ENCODE measurements at places on chromosomes 5 and 9.
A peak's percentile ranks its signal among the peaks of the same experiment; 100 is the strongest.

DNA sequence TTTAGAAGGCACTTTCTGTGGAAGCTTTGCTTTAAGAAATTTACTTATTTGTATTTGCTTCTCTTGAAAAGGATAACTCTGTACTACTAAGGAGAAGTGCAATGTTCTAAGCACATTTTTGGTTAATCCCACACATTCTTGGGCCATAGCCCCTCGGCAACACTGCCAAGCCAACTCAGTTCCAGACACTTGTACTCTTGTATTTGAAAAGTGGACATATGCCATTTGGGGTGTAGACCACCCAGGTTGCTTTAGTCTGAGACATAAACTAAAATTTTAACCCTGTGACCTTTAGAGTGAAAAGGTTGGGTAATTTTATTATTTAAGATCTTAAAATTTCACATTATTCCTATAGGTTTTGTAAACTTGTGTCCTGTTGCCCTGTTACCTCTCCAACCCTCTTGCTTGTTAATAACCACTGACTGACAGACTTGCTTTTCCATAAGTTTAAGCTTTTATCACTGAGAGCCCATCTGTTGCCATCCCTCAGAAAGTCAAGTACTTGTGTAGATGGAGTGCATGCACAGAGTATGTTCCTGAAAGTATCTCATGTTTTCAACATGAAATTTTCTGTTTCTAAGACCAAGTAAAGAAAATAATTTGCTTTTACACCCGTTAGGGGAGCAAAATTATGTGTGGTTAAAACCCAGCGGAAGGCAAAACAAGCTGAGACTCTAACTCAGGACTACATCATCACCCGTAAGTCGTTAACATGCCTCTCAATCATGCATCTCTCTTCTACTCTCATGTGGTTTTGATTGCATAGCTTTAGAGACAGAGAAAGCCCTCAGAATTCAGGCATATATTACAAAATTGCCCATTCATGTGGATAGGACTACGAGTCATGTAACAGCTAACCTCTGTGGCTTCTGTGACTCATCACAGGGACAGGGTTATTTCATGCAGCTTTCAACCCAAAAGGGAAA lies 117.3 kb downstream of the GDNF start:
- DNase-seq, result no peak

DNA sequence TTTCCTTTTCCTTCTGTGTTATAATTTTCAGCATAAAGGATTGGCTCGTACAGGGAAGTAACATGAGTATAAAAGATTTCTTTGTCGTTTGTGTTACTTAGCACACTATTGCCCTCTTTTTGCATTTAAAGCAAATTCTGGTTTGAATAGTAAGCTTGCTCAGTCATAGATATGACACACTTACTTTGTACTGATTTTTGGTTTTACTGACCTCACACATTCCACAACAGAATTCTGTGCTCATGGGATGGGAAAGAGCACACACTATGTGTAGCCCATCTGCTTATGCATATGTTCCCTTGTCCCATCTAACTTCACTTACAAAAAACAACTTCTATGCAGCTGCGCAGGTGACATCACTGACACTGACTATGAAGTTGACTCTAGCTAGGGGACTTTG lies 111.9 kb upstream of the MTAP start:
- DNase-seq, result no peak

- DNase-seq, result no peak
Observed at GRCh38 chr9:68603371-68603770, 62.7 kb upstream of the TMEM252 start.

GRCh38 chr5:132462856-132463745 lies 27.5 kb downstream of the IRF1 start:
- no peak for DNase-seq

DNA sequence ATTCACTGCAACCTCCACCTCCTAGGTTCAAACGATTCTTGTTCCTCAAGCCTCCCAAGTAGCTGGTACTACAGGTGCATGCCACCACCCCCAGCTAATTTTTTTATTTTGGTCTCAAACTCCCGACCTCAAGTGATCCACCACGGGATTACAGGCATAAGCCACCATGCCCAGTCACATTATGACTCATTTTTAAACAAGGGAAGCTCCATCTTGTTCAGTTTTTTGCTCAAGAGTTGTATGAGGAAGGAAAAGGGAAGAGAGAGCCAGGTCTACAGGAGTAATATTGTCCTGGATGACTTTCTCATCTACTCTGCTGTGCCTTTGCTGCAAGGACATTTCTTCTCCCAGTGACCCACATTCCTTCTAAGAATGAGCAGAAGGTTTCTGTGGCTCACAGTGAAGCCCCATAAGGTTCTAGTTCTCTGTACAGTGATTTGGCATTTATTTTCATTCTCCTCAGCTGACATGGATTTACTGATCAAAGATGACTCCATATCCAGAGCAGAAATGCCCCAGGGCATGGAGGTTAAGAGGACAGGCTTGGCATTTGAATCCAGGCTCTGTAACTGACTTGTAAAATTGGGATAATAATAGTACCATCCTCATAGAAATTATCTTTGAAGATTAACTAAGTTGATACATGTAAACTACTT lies 153.5 kb downstream of the CDH6 start:
- DNase-seq, result no peak

DNA sequence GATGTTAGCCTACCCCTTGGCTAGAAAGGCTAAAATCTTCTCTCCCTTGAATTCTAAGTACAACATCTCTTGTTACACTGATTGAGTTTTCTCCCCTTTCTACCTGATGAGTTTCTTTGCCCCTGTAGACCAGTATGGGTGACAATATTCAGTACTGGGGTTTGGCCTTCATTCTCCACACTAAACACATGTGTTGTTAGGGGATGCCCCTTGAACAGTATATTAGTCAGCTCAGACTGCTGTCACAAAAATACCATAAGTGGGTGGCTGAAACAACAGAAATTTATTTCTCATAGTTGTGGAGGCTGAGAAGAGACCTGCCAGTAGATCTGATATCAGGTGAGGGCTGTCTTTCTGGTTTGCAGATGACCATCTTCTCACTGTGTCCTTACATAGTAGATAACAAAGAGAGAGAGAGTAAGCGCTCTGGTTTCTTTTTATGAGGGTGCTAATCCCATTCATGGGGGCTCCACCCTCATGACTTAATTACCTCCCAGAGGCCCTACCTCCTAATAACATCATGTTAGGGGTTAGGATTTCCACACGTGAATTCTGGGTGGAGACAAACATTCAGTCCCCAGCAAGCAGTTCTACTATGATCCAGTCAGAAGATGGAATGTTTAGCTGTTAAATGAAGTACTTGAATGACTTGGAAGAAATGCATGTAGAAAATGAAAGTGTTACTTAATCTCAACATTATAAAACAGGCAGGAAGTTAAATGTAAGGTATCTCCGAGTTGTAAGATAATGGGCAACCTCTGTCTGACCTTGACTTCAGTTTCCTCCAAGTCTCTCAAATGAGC lies 17.5 kb downstream of the VLDLR start:
- no peak for DNase-seq

DNA sequence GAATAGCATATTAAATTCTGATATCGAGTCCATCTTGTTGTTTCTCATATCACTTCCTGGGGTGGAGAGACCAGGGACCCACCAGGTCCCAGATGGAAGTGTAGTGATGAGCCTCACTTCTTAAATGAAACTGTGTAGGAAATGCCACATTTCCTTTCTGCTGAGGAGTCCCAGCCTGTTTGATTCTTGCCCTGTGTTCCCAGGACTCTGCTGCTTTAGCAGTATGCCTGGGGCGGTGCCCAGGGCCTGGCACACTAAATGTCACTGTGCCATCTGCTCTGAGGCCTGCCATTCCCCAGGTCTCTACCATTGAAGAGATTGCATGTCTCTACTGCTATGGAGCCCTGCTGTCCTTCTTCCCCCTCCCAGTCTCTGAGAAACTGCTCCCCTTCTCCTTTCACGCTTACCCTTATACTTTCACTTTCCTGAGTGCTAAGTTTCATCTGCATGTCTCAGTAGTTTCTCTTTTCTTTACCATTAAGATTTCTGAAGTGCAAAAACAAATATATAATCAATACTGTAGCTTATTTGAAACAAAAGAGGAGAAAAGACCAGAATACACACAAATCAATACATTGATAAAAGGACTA lies 260.4 kb downstream of the GABRB2 start:
- no peak for DNase-seq

- DNase-seq, result no peak
Observed at GRCh38 chr9:105418588-105419500, 29.0 kb upstream of the FSD1L start.

DNA sequence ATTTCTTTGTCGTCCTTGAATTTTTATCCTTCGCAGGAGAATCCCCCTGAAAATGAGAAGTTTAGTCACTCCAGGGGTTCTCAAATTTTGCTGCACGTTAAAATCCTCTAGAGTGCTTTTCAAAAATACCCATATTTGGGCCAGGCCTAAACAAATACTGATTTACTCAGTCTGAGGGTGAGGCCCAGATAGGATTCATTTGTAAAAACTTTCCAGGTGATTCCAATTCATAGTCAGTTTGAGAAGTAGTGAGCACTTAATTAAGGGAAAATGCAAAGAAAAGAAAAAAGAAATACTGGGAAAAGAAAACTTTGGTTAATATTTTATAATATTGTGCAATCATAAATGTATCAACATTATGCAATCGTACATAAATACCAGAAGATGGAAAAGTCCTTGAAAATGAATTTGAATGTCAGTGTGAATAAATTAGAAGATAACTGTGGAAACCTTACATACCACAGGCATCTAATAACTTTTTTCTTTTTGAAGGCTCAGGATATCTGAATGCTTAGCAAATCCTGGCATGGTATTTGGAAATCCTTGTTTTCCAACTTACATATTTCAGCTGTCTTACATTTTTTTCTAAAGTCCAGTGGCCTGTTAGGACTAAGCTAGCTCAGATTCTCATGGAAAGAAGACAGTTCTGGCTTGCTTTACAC lies 116.5 kb upstream of the DAPK1 start:
- DNase-seq, result no peak

- DNase-seq, result no peak
Observed at GRCh38 chr5:78594021-78594420, 54.6 kb downstream of the LHFPL2 start.

GRCh38 chr9:134496413-134497282 lies 145.0 kb upstream of the COL5A1 start:
- DNase-seq, result no peak

- DNase-seq, result no peak
Observed at GRCh38 chr5:142671266-142671665, 14.6 kb downstream of the FGF1 start.

- no peak for DNase-seq
Observed at GRCh38 chr9:82993856-82994605, 68.9 kb downstream of the RASEF start.

GRCh38 chr5:81631124-81631523 lies 119.8 kb downstream of the SSBP2 start:
- no peak for DNase-seq

DNA sequence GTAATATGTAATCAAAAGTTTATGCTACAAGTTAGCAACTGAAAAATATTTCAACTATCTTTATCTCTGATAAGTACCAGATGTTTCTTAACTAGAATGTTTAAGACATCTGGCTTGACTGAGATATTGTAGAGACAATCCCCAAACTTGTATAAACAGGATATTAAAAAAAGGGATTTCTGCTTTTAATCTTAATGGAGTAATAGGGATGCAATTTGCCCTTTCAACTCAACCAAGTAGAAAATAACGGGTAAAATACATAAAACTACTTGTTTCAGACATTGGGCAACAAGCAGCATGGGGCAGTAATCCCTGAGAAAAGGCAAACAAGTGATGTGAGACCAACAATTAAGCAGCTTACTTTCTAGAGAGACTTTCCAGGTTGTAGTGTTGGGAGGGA lies 9.4 kb upstream of the ADAMTS12 start:
- no peak for DNase-seq

GRCh38 chr5:82793808-82794419 lies 283.3 kb downstream of the TMEM167A start:
- DNase-seq, result peak; percentile 18

GRCh38 chr5:133154274-133155075 lies 102.7 kb downstream of the HSPA4 start:
- DNase-seq, result no peak

GRCh38 chr5:44885903-44886302 lies 77.2 kb downstream of the MRPS30 start:
- DNase-seq, result no peak

Data from activated T-cell treated with anti-CD3 and anti-CD28 coated beads for 1 hour (primary cell).